Stimulated activated CD8-positive, alpha-beta memory T cell treated with anti-CD3 and anti-CD28 coated beads, Interleukin-15, amount 100 ng/mL, for 48 hours (primary cell): ENCODE measurements at places on chromosomes 4 and X.

- DNase-seq, result no peak
These were observed 20.8 kb upstream of the SEC24B start for GRCh38 chr4:109412776-109413175.

GRCh38 chr4:60897415-60897814, 302.7 kb upstream of the ADGRL3 start:
- no peak for DNase-seq

GRCh38 chr4:68463796-68464195, 16.5 kb downstream of the TMPRSS11E start:
- DNase-seq, result no peak

DNA sequence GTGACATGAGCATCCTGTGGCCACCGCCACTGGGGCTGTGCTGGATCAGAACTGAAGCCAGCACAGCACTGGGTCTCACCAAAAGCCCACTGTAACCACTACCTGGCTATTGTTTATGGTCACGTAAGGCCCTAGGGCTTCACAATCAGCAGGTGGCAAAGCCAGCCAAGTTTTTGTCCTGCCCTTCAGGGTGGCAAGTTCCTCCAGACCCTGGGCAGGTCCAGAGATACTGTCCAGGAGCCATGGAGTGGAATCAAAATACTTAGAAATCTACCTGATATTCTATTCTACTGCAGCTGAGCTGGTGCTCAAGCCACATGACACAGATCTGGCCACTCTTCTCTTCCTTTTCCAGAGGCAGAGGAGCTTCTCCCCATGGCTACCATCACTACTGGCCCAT, 121.2 kb upstream of the CXXC4 start:
- no peak for DNase-seq

DNA sequence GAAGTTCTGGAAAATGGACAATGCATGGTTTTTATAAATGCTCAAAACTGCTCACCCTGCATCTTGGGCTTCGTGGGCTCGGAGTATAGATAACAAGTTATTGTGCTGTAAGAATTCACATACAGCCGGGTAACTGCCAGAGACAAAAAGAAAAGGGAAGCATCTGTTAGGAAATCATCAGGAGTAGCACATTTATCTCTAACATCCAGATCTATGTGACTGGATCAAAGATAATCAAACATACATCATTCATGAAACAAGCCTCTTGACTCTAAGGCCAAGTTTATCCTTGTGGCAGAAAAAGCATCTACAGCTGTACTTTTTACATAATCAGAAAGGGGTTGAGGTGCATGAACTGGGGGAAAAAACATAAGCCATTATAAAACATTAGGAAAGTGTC, 264.2 kb downstream of the PPP3CA start:
- no peak for DNase-seq

- no peak for DNase-seq
These were observed 20.3 kb upstream of the CTBP1 start for GRCh38 chr4:1269209-1269608.

GRCh38 chr4:46870411-46870810, 38.6 kb downstream of the COX7B2 start:
- DNase-seq, result no peak

DNA sequence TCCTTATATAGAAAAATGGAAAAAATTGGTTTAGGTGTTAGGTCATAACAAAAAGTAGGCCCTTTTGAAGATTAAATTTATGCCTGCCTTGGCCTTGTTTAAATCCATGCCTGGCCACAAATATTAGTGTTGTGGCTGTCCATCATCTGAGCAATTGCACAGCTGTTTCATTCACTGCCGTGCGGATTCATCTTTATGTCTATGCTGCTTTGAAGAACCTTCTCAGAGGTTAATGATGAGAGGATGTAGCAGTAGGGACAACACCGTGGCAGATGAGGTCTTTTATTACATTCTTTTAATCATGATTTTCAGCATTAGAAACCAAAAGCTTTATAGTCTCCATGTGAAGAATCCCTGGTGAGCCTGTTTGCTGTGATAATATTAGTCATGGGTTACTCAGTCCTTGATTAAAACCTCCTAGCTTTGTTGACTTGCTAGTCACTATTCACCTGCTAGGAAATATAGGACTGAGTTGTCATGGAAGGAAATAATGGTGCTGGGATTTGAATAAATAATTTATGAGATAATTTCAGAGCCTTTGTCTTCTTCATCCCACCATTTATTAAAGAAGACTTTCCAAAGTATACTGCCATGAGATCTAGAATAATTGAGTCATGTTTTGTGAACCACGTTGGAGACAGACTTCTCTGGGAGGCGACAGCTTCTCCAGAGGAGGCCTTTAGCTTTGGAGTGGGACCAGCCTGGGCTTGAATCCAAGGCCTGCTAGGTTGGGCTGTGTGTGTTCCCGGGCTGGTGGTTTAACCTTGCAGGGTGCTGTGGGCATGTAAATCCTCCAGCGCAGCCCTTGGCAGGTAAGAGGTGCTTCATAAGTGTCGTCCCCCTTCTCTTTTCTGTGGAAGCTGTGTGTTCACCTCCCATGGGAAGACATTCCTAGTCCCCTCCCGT, 53.5 kb downstream of the PTTG2 start:
- no peak for DNase-seq

DNA sequence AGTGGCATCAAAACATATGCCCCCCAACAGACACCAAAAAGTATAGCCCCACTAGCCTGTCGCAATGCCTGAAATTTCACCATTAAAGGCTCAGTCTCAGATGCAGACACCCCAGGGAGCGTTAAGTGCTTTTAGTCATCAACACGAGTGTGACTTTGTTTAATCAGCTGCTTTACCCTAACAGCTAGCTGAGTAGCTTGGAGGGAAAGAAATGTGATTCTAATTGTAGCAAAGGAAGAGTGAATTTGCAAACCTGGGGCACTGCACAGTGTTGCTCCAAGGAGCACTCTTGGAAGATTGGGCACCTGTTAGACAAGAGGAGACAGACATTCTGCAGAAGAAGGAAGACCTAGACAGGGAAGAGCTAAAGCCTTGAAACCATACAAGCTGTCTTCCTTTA, 145.1 kb downstream of the BEND2 start:
- no peak for DNase-seq

- DNase-seq, result no peak
These were observed 7.7 kb downstream of the NAT8L start for GRCh38 chr4:2066571-2067445.

- DNase-seq, result no peak
These were observed 2.4 kb downstream of the MAB21L2 start for GRCh38 chr4:150584111-150584915.

DNA sequence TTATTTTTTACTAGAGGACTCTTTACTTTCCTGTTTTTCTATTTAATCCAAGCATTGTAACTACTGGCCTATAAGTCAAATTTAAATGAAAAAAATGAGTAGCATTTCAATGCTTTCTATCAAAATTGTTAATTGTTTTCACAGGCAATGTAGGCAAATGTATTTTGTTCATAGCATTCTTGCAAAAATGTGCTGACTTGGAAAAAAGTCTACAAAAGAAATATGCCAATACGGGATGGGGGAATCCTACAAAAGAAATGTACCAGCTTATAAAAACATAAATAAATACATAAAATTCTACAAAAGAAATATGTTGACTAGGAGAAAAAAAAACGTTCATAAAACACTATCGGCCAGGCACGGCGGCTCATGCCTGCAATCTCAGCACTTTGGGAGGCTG, 14.9 kb upstream of the S100G start:
- no peak for DNase-seq

- DNase-seq, result no peak
These were observed 4.2 kb upstream of the SRPK3 start for GRCh38 chrX:153776611-153777045.

DNA sequence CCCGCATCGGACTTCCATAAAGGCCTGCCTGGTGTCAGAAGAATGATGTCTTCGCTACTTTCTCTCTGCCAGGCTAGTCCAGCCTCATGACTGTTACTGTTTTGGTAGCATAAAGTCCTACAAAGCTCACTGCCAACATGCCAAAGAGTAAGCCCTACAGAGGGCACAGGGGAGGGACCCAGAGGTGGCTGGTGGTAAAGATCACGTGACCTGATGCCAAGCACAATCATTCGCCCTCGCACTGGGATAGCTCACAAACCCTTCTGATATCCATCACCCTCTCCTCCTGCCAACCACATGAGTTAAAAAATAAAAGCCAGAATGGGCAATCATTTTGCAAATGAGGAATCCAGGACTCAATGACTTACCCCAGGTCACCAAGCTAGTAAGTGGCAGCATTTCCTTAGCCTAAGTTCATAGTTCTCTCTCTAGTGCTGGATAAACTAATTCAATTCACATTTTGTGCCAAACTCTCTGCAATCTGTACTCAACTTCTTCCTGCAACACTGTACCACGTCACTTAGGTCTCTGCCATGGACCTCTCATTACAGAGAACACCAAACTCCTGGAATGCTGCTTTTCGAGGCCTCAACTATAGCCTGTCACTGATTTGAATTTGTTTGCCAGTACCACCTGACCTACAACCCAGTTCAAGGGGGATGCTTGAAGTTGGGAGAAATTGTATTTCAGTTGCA, 178.1 kb downstream of the SH3KBP1 start:
- DNase-seq, result no peak

DNA sequence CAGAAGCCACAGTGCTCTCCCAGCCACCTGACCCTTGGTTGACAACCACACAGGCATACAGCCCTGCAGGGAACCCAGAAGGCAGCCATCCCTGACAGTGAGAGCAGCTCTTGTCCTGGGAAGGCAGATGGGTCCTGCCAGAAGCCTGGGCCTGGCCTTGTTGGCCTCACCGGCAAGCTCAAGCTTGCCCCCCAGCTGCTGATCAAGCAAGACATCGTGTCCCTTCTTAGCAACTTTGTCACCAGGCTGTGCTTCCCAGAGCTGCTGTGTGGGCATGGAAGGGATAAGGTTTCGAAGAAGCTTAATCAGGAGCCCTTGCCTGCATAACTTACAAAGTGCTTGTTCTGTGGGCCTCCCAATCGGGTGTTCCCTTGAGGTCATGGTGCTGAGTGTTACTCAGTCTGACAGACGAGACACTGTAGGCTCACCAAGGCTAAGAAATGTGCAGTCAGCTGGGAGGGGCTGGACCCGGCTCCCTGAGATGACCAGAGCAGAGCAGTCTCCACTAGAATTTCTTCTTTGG, 6.8 kb upstream of the ABLIM2 start:
- DNase-seq, result no peak

- no peak for DNase-seq
These were observed 57.8 kb downstream of the ADGRA3 start for GRCh38 chr4:22458098-22458497.

DNA sequence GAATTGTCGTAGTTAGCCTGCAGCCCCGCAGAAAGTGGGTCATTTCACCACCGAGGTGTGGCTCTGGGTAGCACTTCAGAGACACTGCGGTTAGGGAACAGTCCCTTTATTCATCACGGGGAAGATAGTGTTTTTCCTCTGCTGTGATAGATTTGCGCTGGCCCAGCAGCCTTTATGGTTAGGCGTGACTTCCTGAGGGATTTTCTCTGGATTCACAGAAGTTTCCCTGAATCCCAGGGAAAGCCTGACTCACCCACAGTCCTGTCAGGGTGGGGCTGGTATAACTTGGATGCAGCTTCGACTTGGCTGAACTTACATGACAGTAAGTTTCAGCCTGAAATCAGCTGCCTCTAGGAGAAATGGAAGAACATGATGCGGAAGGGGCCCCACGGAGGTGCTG, 196.3 kb upstream of the HHIP start:
- no peak for DNase-seq

DNA sequence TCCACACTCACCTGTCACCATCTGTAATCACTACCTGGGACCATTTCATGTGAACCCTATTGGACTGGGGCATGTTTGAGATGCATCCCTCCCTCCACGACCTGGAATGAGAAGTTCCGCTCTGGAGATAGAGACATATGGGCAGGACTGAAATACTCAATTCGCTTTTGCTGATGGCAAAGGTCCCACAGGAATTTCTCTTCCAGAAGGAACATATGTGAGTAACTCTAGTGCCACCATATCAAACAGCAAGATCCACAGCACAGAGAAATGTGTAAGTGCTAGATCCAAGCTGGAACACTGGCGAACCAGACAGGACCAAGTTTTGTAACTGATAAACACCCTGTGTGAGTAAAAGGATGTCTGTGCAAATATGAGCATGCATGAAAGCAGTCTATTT, 43.9 kb downstream of the SEL1L3 start:
- DNase-seq, result no peak

DNA sequence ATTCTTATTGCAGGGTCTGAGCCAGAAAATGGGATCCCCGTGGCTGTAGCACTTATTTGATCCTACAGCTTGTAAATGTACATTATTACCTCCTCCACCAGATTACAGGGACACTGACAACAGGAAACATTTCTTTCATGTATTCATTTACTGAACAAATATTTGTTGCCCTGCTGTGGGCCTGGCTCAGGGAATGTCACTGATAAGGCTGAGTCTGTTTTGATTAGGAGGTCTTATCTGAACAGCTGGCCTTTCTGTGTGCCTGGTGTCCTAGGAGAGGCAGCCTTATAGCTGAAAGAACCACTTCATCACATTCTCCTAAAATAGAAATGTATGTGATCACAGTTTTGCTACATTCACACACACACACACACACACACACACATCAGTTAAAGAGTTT, 45.5 kb upstream of the PROM1 start:
- DNase-seq, result no peak
